PC-9 (cell line): ENCODE measurements at places on chromosomes 1 and 21. TPM values are rescaled to one million over a fixed set of nuclear protein-coding genes. Genes with fewer than 3 reads are reported as not detected.

DNA sequence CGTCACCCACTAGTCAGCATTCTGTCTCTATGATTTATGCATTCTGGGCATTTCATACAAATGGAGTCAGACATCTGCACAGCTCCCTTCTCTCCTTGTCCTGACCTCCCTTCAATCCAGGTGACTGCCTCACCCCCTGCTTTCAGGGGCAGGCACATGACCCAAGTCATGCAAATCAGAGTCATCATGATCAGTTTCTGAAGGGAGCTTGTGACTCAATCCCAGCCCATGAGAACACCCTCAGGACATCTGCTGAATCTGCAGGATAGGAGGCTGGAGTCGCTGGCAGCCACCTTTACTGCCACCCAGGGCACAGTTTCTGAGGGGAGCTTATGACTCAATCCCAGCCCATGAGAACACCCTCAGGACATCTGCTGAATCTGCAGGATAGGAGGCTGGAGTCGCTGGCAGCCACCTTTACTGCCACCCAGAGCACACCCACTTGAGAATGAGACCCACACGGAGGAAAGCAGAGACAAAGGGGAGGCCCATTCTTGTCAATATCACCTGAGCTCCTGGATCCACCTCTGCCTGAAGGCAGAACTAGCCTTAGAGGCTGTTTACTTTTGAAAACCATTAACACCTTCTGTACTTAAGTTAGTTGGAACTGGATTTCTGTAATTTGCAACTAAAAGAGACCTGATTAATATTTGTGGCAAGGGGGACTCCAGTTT lies 62.3 kb upstream of the SLC25A33 start:
- peak; percentile 81 for DNase-seq

SLC2A5 gene
- total RNA-seq, result not detected in 2 replicates

FCGR3A gene
- not detected in 2 replicates for total RNA-seq

DNA sequence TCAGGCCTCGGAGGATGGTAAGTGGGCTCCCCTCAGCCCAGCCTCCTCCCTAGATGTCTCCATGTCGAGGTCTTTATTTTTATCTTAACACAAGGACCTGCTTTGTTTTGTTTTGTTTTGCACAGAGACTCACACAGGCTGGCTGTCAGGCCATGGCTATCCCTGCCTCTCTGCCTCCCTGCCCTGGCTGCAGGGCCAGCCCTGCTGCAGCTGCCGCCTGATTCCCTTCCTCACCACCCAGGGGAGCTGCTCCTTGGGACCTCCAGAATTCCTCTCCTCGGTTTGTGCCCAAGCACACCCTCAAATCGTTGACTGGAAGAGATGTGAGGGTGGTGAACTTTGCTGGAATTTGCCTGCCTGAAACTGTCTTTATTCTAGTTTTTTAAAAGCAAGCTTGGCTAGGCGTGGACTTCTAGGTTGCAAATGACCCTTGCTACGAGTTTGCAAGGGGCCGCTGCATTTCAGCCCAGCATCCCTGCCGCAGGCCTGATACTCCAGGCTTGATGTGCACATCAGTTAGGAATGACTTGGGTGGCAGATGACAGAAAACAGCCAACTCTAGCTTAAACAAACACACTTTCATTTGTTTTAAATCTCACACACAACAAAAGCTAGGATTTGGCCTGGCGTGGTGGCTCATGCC lies 37.1 kb downstream of the WNT9A start:
- no peak for DNase-seq

GRCh38 chr1:96865731-96866685 lies 144.4 kb downstream of the PTBP2 start:
- DNase-seq, result no peak

GRCh38 chr1:17218939-17219338 lies 14.0 kb downstream of the PADI1 start:
- no peak for DNase-seq

C1orf216 gene
- 7.6 and 9.9 TPM in 2 replicates for total RNA-seq

GRCh38 chr1:223811634-223812101 lies 34.1 kb downstream of the TP53BP2 start:
- DNase-seq, result no peak

- DNase-seq, result no peak
Observed at GRCh38 chr1:91672601-91673161, 172.0 kb downstream of the CDC7 start.

DNA sequence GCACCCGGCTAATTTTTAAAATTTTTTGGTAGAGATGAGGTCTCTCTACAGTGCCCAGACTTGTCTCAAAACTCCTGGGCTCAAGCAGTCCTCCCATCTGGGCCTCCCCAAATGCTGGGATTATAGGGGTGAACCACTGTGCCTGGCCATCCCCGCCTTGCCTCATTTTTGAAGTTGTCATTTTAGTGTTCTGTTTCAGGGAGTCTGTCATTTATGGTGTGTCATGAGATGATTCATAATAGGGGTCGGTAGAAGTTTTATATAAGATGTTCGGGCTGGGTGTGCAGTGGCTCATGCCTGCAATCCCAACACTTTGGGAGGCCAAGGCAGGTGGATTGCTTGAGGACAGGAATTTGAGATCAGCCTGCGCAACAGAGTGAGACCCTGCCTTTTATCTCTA lies 8.5 kb downstream of the PRCC start:
- no peak for DNase-seq

- no peak for DNase-seq
Observed at GRCh38 chr1:151990856-151991198, 2.8 kb downstream of the S100A10 start.

DNA sequence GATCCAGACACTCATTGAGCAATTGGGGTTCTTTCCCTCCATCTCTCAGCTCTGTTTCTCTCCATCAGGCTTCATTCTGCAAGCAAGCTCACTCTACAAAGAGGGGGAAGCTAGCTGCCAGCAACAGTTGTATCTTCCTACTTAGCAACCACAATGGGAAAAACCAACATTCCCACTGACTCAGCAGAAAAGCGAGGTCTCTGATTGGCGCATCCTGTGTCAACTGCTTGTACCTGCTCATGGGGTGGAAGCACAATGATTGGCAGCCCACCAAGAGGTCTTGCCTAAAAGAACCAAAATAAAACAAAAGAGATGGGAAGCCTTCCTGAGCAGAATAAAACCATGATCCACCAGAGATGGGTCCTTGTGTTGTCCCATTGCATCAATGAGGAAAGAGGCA lies 4.0 kb upstream of the CDA start:
- DNase-seq, result no peak

DNA sequence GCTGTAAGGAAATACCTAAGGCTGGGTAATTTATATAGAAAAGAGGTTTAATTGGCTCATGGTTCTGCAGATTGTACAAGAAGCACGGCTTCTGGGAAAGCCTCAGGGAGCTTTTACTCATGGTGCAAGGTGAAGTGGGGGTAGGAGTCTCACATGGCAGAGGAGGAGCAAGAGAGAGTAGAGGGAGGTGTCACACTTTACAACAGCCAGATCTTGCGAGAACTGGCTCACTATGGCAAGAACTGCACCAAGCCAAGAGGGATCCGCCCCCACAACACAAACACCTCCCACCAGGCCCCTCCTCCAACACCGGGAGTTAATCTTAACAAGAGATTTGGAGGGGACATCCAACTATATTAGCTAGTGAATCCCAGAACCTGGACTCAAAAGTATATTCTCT lies 135.4 kb upstream of the SOD1 start:
- DNase-seq, result no peak

GRCh38 chr1:26780344-26780957 lies 7.3 kb upstream of the PIGV start:
- no peak for DNase-seq

SDHC gene
- total RNA-seq, result 215 and 216 TPM in 2 replicates
